ENCODE measurements at places on chromosomes 3 and 15.

DNA sequence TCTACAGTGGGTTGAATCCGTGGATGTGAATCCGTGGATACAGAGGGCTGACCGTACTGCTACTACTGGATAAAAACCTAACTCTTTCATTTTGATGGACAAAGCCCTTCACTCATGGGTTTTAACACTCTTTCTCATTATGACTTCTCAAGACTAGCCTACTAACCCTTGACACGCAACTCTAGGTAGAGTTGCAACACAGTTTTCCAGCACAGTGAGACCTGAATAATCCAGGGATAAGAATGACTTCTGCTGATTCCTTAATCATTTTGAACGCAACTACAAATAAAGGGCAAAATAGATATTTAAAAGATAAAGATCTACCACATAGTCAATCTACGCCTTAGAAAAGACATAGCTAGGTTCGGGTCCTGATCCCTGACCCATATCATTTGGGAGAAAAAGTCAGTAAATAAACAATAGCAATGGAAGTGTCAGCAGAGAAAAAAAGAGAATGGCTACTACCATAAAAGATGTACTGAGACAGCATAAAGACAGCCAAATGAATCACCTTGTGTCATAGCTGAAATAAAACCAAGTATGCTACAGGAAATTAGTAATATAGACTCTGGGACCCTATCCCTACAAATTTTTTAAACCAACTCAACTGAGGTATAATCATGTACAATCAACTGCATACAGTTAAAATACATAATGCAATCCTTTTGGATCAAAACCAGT, 87.6 kb downstream of the DPH6 start:
- DNase-seq = no peak

DNA sequence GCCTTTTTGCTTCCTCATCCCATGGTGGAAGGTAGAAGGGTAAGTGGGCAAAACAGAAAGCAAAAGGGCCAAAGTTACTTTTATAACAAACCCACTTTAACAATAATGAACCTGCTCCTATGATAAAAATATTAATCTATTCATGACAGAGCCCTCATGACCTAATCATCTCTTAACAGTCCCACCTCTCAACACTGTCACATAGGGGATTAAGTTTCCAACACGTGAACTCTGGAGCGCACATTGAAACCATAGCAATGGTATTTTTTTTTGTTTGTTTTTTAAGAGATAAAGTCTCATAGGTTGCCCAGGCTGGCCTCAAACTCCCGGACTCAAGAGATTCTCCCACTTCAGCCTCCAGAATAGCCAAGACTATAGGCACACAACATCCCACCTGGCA, 30.7 kb downstream of the KATNBL1 start:
- no peak for DNase-seq

DNA sequence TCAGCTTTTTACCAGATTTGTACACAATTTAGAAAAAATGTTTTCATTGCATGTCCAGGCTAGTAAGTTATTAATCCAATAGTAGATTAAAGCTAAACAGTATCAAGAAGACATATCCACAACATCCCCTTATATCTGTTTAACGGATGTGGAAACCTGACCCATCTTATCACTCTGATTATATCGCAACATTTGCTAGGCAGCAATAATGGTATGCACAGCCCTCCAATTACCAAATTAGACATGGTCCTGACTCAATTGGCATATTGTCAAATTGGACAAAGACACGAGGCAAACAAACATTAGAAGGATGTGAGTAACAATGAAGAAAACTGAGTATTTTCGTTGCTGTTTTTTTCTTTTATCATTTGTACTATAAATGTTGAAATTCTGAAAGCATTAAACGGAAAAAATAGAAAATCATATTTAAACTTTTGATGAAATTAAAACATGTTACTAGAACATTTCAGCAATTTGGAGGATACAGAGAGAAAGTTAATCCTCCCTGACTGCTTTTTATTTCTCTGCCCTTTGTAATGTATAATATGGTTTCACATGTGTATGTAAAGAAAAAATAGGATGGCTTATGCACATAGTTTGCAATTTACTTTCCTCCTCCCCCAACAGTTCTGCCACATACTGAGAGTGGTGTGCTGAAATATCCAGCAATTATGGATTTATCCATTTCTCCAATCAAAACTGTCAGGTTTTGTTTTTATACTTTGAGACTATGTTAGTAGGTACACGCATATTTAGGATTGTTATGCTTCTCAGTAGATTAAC, 633.7 kb downstream of the ZIC1 start:
- no peak for DNase-seq

DNA sequence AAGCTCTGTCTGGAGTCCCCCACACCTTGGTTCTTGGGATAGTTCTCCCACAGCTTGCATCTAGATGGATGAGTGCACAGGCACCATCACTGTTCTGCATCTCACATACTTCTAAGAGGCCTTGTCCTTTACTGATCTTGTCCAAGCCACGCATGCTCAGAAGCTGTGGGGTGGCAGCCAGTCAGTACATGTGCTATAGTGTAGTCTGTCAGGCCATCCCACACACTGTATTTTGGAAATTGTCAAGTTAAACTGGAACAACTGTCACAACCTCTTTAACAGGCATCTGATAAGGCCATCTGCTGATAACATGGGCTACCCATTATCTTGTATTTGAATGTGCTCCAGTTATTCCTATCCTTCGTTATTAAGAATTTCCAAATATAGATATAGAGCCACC, 296.5 kb upstream of the AZI2 start:
- DNase-seq = no peak

GRCh38 chr15:98427321-98427720, 221.0 kb upstream of the IGF1R start:
- no peak for DNase-seq

GRCh38 chr3:183532620-183533411, 22.7 kb downstream of the KLHL6 start:
- DNase-seq = no peak

DNA sequence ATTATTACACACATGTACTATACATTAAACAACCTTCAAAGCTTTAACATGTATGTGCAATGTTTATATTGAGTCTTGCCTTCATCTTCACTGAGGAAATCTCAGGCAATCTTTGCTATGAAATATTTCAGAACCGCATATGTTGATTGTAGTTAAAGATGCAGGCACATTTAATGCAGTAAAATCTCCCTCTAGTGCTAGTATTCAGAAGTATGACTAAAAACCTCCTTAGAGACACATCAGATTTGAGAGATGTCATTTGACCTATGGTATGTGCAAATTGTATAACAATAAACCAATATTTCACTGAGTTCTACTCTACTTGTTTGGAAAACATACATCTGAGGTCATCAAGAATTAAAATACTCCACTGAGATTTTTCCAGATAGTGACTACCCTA, 123.8 kb upstream of the C15orf61 start:
- DNase-seq = no peak

- DNase-seq = no peak
These were observed 11.2 kb upstream of the DUSP7 start for GRCh38 chr3:52067526-52067925.

DNA sequence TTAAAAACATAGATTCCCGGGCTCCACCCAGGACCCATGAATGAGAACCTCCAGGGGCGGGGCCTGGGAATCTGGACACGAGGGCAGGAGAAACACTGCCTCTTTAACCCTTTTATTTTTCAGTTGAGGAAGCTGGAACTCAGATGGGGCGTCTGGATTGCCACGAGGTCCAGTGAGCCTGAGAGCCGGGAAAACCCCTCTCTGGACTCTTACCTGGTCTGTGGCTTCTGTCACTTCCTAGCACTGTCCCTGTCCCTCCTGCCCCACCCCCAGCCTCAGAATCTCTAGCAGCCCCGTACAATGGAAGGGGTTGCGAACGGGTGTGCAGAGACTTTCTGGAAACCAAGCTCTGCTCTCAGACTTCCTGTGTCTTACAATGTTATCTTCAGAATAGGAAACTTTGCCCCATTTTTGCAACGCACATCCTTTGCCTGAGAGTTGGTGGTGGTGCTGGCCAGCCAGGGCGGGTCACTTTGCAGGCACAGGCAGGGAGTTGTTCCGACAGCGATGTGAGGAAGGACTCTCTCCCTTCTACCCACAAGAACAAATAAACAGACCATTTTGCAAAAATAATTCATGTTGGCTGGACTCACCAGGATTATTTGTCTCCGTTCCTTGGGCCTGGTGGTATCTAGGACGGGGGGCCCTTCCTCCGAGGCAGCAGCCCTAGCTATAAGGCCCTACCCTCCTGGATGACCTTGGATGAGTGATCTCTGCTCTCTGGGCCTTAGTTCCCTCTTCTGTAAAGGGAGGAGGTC, 59.1 kb downstream of the SMAD6 start:
- no peak for DNase-seq

DNA sequence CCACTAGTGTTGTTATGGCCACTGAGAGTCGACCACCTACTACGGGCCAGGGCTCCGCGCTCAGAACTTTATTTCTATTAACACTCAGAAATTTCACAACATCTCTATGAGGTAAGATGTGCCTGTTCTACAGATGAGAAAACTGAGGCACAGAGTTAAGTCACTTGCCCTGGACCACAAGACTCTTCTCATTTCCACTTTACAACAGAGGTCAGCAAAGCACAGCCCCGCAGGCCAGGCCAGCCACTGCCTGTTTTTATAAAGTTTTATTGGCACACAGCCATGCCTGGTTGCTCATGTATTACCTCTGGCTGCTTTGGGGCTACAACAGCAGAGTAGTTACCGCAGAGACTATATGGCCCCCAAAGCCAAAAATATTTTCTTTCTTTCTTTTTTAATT, 503.6 kb downstream of the SHQ1 start:
- no peak for DNase-seq

DNA sequence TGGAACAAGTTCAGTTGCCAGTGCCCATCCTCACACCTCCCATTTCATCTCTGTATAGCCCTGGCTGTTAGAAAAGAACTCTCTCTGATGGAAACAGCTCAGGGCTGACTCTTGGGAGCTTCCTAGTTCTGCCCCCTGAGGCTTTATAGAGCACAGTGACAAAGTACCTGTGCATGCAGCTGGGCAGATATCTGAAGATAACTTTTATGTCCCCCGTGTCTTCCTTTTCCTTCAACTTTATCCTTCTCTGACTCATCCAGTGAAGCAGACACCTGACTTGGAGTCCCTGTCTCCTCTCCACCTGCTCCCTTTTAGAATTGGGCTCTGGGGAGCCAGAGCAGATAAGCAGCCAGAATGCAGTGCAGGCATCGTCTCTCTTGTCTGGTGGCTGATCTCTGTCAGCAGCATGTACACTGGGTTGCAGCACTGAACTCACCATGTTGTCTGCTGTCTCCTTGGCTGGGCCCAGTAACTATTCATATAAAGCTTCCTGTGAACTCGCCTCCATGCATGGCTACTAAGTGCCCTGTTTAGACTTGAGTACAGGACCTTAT, 53.9 kb upstream of the PLXNA1 start:
- DNase-seq = no peak

GRCh38 chr15:75454471-75455378, 3.2 kb upstream of the SIN3A start:
- DNase-seq = peak; percentile 63

DNA sequence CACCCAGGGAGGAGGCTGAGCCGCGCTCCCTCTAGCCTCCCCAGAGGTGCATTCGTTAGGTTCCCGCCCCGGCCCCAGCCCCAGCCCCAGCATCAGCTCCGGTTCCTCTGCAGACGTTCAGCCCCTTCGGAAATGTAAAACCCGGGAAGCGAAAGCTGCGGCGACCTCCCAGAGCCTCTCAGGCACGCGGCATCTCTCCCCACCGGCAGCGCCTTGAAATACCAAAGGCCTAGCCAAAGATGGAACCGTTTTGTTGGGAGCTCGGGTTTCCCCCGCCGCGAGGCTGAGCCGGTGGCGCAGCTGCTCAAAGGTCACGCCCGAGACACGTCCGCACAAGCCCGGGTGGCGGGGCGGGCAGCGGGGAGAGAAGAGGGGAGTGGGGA, 77.8 kb upstream of the HES1 start:
- no peak for DNase-seq

- DNase-seq = no peak
These were observed 29.4 kb downstream of the SETMAR start for GRCh38 chr3:4332574-4332973.

- DNase-seq = no peak
These were observed 7.8 kb downstream of the KPNA4 start for GRCh38 chr3:160557571-160557970.

DNA sequence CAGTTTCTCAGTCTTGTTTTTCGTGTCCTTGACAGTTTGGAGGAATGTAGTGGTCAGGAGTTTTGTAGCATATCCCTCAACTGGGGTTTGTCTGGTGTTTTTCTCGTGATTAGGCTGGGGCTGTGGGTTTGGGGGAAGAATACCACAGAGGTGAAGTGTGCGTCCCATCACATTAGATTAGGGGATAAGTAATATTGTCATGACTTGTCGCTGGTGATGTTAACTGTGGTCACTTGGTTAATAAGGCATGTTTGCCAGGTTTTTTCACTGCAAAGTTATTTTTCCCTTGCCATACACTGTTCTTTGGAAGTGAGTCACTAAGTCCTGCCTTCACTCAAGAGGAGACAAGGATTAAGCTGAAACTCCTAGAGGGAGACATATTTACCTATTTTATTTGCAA, 39.1 kb downstream of the PAK2 start:
- DNase-seq = no peak

- DNase-seq = no peak
These were observed 27.4 kb upstream of the DLG1 start for GRCh38 chr3:197325773-197326172.

DNA sequence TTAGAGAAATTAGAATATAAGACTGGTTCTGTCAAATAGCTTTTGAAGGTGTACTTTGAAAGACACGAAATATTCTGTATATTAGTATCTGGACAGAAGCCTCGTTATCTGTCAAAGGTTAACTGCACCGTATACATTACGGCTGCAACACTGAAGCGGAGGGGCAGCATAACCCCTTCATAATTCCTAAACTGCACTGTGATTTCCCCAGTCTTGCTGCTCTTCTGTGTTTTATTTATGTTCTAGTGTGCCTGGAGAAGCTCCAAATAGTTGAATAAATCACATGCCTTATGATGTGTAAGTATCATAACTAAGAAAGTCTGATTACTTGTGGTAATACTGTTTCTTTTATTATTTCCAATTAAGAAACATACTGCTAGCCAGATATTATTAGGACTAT, 285.7 kb upstream of the ROBO2 start:
- DNase-seq = no peak

DNA sequence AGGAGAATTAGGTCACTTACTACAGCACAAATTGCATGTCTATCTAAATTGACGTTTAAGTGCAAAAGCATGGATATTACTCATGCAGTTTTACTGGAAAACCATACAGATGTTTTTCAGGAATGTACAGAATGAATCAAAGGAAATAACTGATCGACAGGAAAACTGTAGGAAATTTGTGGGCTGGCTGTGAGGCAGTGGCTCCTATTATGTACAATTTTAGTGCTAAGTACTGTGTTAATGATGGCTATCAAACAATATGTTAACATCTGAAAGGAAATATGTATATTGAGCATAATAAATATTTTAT, 6.9 kb downstream of the NUDT16 start:
- no peak for DNase-seq

DNA sequence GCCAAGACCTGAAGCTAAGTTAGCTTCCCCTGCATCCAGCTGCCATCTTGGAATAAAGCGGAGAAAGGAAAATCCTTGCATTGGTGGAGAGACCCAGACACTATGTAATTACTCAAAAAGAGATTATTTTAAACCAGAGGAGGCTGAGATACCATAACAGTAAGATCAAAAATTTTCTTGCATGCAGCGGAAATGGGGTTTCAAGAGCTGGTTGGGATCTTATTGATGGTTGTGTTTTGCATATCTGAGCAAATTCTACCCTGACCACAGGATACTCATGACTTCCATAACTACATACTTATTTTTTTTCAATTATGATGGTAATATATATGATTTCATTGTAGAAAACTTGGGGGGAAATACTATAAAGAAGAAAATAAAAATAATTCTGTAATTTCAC, 17.5 kb downstream of the TMEM158 start:
- no peak for DNase-seq

All from LoVo (cell line).